Stimulated activated CD8-positive, alpha-beta memory T cell treated with anti-CD3 and anti-CD28 coated beads, Interleukin-2, amount 100 ng/mL, for 1 hour (primary cell): ENCODE measurements at places on chromosomes 2 and 18.

- no peak for DNase-seq
Measured at GRCh38 chr2:209472871-209473270, 49.0 kb downstream of the MAP2 start.

GRCh38 chr18:49041435-49042245, 90.9 kb upstream of the SMAD7 start:
- DNase-seq = no peak

DNA sequence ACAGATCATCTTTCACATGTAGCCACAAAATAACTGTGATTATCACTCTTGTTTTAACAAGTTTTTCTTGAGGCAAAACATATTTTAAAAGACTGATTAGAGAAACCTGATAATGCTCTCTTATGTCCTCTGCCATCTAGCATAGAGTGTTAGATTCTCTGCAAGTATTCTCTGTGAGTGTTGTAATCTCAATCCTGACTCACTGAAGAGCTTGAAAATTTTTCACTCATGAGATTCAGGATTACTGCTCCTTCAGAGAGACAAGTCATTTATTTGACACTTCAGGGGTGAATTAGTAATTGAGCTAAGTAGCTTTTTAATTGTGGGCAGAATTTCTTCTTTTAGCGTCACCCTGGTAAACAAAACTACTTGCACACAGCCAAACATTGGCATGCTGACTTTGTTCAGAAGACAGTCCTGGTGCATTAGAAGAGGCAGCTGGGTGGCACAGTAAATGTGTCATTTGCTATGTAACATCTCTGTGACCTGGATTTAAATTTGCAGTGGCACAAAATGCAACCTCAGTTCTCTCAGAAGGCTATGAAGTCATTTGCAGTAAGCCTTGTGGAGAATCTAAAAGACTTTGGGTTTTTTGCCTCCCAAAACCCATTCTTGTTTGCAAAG, 172.9 kb downstream of the LRP1B start:
- DNase-seq = no peak

DNA sequence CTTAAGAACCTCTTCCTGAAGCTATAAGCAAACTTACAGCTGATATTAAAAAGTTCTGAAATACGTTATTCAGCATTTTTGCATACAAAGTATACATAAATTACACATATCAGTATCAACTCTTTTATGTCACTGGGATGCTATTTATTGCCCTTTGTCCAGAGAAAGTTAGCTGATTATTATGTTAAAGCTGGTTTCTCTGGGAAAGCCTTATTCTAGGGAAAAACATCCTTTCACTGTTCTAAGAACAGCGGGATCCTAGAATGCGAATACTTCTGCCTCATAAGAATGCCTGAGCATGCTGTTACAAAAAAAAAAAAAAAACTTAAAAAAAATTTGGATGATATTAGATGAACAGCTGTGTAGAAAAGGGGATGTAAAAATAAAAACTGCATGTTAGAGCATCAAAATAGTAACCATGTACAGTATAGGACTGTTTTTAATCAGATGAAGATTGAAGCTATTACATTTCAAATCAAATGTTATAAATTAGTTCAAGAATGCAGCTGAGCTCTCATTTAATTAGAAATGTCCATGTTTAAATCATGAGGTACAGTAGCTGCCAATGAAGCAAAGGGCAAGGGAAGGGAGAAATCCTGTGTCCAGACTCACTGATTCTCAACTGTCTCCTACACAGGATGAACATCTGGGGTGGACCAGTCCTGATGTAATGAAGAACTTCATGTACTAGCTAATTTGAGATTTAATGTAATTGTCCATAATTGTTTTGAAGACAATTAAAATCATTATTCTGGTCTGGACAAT, 8.2 kb downstream of the FTCDNL1 start:
- no peak for DNase-seq

DNA sequence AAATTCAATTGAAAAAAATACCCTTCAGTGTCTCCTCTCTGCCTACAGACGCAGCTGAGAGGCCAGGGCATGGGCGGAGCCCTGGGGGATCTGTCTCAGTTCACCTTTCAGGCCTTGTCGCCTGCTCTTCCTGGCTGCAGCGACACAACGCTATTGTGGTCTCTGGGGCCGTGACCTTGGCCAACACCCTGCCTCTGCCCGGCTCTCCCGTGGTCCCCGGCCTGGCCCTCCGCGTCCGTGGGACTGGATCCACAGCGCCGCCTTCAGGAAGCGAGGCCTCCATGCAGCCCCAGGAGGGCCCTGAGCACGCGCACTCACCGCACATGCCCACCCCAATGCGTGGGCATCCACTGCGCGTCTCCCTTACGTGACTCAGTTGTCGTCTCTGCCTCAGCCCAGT, 81.1 kb downstream of the MRPS9 start:
- DNase-seq = no peak

- peak; percentile 7 for DNase-seq
Measured at GRCh38 chr2:26692279-26692896, at the start of gene KCNK3. Gene KCNK3 (plus strand): TSS chr2:26692722. CDS start chr2:26692876, 154 bp downstream.

GRCh38 chr2:75186821-75187220, 12.5 kb downstream of the TACR1 start:
- DNase-seq = no peak

GRCh38 chr2:102592601-102593000, 26.8 kb upstream of the SLC9A2 start:
- DNase-seq = no peak

- no peak for DNase-seq
Measured at GRCh38 chr2:62765619-62766376, 60.3 kb downstream of the EHBP1 start.

- no peak for DNase-seq
Measured at GRCh38 chr18:69839497-69839896, 108.2 kb downstream of the CD226 start.

DNA sequence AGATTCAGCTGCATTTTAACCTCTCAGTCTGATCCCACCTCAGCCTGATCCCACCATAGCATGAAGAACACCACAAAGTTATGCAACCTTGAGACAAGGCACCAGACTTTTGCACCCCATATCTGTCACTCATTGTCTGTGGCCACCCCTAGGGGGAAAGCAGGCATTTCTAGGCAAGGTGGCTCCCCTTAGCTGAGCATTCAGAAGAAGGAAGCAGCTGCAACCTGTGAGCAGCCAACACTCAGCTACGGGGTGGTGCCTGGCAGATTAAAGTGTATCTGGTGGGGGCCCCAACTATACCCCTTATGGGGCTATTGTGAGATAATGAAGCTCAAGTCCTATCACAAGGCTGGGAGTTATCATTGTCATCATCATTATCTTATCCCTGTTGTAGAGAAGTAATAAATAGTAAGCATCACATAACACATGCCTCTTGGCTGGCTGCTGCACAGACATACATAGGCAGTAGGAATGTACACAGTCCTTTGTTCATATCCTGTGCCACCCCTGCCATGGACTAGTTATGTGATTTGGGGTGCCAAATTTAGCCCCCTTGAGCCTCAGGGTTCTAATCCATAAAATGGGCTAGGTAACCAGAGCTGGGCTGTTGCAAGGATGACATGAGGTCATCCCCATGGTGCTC, 20.6 kb upstream of the TMEM163 start:
- no peak for DNase-seq

DNA sequence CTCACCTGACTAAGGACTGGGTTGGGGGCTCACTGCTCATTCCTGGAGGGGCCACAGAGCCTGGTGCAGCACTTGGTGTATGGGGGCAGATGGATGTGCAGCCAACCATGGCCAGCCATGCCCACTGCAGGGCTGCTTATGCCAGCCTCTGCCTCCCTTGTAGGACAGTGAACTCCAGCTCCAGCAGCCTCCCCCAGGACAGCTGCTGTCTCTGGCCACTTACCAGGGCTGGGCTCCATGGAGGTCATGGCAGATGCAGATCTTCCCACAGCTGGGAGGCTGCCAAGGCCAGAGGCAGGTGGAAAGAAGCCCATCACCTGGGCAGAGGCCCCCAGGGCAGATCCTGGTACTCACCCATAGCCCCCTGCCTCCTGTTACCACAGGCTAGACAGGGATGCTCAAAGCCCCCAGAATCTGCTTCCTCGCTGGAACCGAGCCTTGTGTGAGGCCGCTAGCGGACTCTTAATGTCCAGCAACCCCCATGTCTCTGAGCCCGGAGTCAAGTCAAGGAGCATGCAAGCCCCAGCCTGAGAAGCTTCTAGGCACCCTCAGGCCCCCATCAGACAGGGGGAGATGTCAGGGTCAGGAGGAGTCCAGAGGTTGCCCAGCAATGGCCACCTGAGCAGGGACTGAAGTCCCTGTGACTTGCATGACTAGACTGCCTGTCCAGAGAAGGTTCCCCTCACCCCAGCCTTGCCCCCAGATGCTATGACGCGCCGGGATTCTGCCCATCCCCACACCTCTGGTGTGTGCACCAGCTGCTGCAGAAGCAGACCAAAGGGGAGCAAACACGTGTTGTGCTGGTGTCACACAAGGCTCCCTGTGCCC, 123.6 kb downstream of the TWIST2 start:
- no peak for DNase-seq

GRCh38 chr2:76296438-76296837, 585.7 kb upstream of the GCFC2 start:
- no peak for DNase-seq

- DNase-seq = no peak
Measured at GRCh38 chr2:190513877-190514276, 20.6 kb downstream of the NEMP2 start.

GRCh38 chr18:55489034-55489986, 98.7 kb downstream of the TCF4 start:
- no peak for DNase-seq

GRCh38 chr2:212730994-212731393, 192.4 kb upstream of the ERBB4 start:
- DNase-seq = no peak

DNA sequence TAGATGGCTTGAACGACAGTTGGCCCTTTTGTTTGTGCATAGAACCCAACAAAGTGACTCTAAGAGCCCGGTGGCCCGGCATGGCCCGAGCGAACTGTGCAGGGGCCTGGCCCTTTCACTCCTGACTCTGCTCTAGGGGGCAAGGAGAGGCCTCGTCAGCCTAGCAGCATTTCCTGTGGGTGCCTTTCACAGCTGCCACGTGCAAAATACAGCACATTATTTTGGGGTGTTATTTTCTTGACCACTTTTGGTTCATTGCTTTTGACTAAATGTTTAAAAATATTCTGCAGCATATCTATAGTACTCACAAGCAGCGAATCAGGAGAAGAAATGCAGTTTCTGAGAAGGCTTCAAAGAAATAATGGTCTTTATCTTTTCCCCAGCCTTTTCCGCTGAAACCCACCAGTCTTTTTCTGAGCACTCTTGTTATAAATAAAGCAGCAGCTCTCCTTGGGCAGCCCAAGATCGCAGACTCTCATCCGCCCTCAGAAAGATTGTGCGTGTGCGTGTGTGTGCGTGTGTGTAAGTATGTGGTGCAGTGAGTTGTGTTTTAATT, 31.3 kb downstream of the DGKD start:
- DNase-seq = no peak

GRCh38 chr2:11155381-11156035, at the start of gene SLC66A3:
Gene SLC66A3 (plus strand): TSS chr2:11155467. CDS start chr2:11155547, 80 bp downstream.
- no peak for DNase-seq

DNA sequence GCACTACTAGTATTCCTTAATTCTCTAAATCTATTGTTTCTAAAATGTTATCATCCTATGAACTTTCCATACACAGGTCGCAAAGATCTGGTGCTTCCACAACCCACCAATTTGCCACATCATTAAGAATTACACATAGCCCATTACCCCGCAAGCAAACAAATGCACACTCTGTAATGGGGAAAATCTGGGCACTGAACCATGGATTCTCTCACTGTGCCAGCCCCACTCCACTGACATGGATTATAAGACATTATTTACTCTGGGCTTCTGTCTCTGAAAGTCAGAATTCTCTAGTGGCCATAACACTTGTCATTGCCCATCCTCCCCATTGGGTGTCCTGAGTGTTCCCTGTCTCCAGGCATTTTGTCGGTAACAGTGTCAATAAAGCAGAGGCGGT, 537.1 kb downstream of the EPHA4 start:
- DNase-seq = no peak

GRCh38 chr2:109170645-109171044, 41.6 kb downstream of the SH3RF3 start:
- DNase-seq = no peak

GRCh38 chr2:239363946-239364637, 36.7 kb downstream of the HDAC4 start:
- peak; percentile 7 for DNase-seq

DNA sequence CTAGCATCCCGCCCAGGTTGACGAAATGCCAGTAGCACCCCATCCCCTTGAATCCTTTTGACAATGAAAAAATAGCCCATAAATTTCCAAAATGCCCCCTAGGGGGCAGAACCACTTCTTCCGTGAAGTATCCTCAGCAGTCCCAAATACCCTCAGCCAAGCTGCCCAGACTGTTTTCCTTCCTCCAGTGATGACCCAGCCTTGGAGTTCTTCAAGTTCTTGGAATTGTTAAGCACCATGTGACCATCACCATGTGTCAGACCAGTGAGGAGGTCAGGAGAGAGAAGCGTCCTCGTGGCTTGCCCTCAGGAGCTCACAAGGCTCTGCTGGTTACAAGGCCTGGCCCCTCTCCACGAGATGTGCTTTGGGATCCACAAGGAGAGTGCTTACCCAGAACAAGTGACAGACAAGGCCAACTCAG, 1.4 kb upstream of the SLC23A3 start:
- DNase-seq = no peak

DNA sequence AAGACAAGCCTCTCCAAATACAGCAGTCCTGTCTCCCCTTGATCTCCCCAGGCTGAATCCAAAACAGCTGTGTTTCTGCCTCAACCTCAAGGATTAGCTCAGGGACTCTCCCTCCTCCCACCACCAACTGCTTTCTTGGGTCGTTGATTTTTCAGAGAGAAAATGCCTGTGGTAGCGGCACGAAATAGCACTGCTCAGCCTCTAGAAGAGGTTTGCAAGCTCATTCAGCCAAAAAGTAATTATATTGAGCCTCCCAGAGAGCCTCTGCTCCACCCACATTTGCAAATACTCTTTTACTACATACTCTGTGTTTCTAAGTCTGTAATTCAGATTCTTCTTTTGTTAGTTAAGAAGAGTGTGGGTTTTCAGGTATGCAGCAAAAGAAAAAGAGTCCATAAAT, 396.4 kb upstream of the TNP1 start:
- DNase-seq = no peak

DNA sequence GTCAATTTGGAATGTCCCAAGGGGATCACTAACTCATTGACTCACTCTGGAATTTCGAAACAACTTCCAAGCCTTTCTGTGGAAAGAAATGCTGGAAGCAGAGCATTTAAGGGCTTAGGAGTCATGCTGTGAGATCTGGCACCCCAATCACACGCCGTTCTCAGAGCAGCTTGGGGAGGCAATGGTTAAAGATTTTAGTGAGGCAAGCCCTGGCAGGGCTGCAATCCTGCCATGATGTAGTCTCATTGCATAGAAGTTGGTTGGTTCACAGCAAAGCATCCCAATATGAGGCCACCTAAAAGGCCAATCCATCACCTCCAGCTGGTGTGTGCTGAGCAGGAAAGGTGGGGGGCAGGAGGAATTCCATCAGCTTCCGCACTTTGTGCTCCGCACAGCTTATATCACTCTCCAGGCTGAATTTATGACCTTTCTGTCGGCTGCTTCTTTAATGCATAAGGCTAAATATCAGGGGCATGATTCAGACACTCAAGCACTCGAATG, 1043.9 kb upstream of the POU3F3 start:
- DNase-seq = no peak
